Motor neuron (in vitro differentiated cells): ENCODE measurements at places on chromosomes 11 and 22. TPM values are rescaled to one million over a fixed set of nuclear protein-coding genes. Genes with fewer than 3 reads are reported as not detected.

The EMID1 gene
- 1.5 TPM in 2 replicates for total RNA-seq

The NEU3 gene
- 8.5 and 9.9 TPM in 2 replicates for total RNA-seq

The CCDC15 gene
- 3.3 and 3.5 TPM in 2 replicates for total RNA-seq

DNA sequence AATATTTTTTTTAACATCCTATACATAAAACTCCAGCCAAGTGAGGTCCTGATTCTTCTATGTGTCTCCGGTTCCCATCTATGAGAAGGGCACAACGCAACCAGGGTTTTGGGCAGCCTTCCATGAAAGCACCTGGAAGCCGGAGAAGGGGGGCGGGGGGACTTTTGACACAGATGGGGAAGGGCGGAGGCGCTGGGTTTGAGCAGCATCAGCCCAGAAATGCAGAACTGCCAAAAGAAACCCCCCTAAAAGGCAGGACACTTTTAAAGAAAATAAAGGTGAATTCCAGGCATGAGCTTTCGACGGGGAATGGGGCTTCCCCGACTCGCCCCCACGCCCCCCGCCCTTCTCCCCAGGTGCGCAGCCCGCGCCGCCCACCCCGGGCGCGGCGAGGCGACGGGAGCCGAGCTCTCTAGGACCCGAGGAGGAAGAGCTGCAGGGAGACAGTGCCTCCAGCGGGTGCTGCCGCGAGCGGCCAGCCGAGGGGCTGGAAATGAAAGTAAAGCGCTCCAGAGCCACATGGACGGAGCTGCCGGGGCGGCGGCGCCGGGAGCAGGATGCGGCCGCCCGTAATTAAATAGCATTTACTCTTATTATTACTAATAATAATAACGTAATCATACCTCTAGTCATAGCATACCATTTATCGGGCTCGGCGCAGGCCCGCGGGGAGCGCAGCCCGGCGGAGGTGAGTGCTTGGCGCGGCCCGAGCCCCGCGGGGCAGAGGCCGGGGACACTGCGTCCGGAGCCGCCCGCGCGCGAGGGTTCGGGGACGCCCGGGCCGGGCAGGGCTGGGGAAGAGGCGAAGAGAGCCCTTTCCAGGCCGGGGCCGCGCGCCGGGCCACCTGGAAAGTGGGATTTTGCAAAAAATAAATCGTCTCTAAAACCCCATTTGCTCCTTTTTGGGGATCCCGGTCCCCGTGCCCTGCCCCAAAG is at the start of gene ZC3H7B:
Gene ZC3H7B, plus strand, starts transcription at position 441 of the 936 bp plus-strand sequence. CDS start 19,136 bp downstream, outside the sequence.
- peak; percentile 96 for ATAC-seq

DNA sequence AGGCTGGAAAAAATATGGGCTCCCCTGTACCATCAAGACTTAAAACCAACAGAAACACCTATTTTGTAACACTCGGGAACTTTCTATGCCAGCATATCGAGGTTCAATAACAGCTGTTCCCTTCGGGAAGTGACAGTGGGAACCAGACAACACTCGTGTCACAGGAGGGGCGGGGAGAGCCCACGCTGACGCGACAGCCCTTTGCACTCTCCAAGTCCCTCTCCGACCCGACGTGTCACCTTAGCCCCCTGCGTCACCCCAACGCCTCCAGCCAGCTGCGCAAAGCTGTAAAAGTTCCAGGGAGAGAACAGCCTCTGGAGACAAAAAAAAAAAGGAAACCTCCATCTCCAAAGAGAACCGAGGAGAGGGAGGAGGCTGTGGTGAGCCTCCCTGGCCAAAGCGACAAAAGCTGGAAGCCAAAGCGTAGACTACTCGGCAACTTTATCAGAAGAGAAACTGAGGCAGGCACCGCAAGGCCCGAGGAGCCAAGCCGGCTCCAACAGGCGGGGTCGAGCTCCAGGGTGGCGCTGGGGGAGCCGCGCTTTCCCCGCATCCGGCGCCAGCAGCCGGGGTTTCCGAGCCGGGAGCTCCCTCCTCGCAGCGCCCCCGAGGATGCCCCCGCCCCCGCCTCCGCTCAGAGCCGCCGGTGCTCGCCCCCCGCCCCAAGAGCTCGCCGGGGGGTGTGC is 751 bp downstream of the ARFGAP3 start:
- ATAC-seq: peak; percentile 27

DNA sequence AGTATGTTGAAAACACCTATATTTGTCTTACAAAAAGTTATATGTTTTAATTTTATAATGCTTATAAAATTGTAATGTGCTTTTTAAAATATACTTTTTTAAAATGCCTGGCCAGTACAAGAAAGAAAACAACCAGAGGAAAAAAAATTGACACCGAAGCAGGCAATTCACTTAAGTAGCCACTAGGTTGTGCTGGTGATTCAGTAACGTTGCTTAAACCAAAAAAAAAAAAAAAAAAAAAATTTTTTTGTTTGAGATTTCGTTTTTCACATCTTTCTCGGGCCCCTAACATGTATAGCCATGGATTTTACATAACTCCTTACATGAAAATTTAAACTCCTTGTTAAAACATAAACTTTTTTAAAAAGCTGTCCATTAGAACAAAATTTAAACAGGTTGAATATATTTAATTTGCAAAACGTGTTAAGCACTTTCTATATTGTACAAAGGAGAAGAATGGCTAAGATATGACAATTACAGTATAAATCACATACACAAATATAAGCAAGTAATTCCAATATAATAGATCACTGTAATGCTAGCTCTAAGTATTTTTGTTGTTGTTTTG is 9.2 kb downstream of the OR8B4 start:
- ATAC-seq: no peak

GRCh38 chr22:49601614-49602321 is 225.9 kb downstream of the BRD1 start:
- no peak for ATAC-seq

GRCh38 chr11:100941033-100941432 is 188.6 kb downstream of the PGR start:
- ATAC-seq: peak; percentile 35

GRCh38 chr11:119126675-119127268 is 5.4 kb downstream of the HINFP start:
- ATAC-seq: no peak

GRCh38 chr22:27799827-27800249 is 1.7 kb downstream of the MN1 start:
- no peak for ATAC-seq
